ENCODE measurements at places on chromosomes 16 and 17. TPM values are rescaled to one million over a fixed set of nuclear protein-coding genes. Genes with fewer than 3 reads are reported as not detected.

The ABCA6 gene
- 0.46 TPM for total RNA-seq

The NUP88 gene
- total RNA-seq = 50.5 TPM

- DNase-seq = no peak
Observed at GRCh38 chr16:3498988-3499387, 1.8 kb upstream of the CLUAP1 start.

GRCh38 chr16:24409045-24409444 lies 130.3 kb upstream of the RBBP6 start:
- no peak for DNase-seq

DNA sequence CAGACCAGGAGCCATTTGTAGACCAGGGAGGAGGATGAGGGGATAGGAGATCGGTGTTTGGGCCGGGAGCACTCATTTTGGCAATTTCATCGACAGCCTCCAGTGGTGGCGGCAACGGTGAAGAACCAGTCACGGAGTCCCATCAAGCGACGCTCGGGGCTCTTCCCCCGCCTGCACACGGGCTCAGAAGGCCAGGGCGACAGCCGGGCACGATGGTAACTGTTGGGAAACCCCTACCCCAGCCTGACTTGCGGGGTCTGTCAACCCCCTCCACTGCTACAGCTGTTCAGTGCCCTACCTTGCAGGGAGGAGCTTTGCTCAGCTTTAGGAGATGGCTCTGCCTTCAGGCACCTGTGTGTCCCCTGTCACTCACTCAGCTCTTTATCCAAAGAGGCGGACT lies 43.0 kb downstream of the OR1D5 start:
- no peak for DNase-seq

- DNase-seq = no peak
Observed at GRCh38 chr17:1498869-1499268, 6.4 kb upstream of the MYO1C start.

GRCh38 chr17:17712268-17712924 lies 31.1 kb downstream of the RAI1 start:
- DNase-seq = no peak

Data from Panc1 (cell line).